Stimulated activated CD4-positive, alpha-beta T cell treated with anti-CD3 and anti-CD28 coated beads, Interleukin-12 subunit alpha, Interleukin-12 subunit beta, amount 100 ng/mL, for 4 hours (primary cell): ENCODE measurements at places on chromosomes 6 and 20.

GRCh38 chr6:106763361-106763760, 134.0 kb downstream of the QRSL1 start:
- DNase-seq = no peak

DNA sequence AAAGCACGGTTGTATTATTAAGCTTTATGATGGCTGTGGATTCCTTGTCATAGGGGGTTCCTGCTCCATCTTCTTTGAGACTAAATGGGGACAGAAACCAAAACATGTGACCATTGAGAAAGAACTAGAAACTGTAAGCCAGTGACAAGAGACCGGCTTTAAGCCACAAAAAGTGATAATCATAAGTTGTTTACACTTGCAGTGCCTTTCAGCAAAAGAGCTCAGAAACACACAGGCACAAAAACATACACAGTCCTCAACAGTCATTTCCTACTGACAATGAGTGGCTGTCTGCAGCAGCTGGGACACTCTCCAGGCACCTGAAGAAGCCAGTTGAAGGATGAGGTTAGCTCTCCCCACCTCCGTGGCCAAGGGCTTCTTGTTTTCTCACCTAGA, 20.0 kb upstream of the UBE2J1 start:
- DNase-seq = no peak

DNA sequence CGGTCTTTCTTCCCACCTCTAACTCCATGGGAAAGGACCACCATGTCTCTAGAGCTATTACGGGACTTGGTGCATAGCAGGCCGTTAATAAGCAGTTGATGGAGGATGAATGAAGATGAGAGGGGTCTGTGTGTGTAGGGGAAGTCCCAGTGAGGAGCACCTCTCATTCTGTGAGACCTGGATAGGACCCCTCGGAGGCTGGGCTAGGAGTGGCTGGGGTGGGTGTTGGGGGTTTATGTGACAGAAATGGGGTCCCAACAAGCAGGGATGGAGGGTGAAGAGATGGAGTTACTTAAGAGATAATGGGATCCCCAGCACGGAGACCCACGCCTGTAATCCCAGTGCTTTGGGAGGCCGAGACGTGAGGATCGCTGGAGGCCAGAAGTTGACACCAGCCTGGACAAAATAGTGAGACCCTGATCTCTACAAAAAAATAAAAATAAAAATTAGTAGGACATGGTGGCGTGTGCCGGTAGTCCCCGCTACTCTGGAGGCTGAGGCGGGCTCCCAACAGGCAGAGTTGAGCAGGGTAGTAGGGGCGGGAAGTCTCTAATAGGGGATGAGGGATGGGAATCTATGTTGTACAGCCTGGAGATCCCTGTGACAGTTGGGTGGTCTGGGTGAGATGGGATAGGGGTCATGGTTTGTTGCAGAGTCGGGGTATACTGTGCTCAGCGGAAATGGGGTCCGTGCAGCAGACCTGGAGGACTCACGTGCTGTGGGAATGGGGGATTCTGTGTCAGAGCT, 677 bp upstream of the ZNF341 start:
- DNase-seq = no peak

DNA sequence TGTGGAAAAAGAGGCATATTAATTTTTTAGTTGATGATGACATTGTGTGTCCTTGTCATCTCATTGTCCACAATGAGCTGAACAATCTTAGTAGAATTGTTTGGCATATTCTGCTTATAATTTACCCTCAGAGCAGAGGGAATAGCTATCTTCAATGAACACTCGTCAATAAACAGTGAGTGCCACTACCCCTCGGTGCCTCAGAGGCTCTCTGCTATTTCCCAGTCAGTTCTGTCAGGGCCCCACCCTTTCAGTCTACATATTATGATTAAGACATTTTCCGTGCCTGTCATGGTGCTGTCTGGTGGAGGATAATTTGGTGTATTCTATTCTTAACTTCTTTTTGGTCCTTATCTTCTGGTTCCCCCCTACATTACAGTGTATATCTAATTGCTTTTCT, 31.2 kb downstream of the NUS1 start:
- no peak for DNase-seq

- DNase-seq = no peak
Observed at GRCh38 chr6:115740907-115741306, 319.8 kb downstream of the FRK start.

- DNase-seq = no peak
Observed at GRCh38 chr6:30763618-30764489, 19.5 kb upstream of the IER3 start.

DNA sequence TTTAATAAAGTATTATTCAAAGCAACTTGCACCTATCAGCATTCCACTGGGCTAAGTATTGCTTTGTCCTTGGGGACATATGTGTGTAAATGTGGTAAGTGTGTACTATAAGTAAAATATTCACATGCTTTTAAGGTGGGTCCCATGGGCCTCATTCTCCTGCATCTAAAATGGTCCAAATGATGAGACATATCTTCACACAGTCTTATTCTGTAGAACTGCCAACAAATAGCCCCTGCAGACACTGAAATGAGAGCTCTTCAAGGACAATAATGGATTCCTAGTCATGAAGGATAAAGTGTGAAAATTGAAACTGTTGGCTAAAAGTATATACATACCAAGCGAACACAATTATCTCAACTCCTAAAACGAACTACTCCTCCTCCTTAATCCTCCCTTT, 81.8 kb downstream of the SMLR1 start:
- DNase-seq = no peak

DNA sequence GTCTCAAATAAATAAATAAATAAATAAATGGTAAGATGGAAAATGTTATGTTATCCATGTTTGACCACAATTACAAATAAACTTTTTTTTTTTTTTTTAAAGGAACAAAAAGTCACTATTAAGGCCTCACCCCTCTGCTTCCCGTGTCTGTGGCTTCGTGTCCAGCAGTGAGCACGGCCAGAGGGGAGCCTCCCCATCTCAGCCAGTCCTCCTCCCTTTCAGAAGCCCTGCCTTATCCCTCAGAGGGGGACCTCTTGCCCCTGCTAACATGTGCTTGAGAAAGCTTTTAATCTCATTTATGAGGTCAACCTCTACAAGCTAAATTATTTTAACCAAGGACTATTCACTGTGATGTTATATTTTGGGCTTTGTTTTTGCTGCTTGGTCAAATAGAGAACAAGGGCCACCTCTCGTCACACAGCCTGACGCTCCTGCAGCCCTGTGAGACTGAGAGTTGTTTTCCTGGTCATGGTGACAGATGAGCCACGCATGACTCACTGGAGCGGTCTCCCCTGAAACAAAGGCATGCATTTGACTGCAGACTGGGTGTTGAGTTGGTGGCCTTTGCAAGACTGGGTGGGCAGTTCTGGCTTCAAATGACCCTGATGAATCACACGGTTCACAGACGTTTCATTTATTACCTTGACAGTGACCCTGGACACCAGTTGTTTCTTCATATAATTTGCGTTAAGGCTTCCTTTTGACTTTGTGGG, 131.8 kb downstream of the TIAM2 start:
- peak; percentile 15 for DNase-seq
